Cardiac atrium fibroblast (primary cell): ENCODE measurements at places on chromosomes 6 and 20. TPM values are rescaled to one million over a fixed set of nuclear protein-coding genes. Genes with fewer than 3 reads are reported as not detected.

The BMP7 gene
- total RNA-seq: not detected in 2 replicates

The GABRR1 gene
- total RNA-seq: not detected in 2 replicates

The THBD gene
- total RNA-seq: 11.7 and 19.9 TPM in 2 replicates

The GCNT2 gene
- total RNA-seq: 0.16 TPM in 1 of 2 replicates, not detected in the other

The ULBP2 gene
- 10.5 and 10.7 TPM in 2 replicates for total RNA-seq

The TPX2 gene
- 20.9 and 26.4 TPM in 2 replicates for total RNA-seq

The KHDC1L gene
- total RNA-seq: not detected in 2 replicates

The PHACTR1 gene
- under 0.01 and 1.5 TPM in 2 replicates for total RNA-seq

The CDH4 gene
- 0.32 and 0.54 TPM in 2 replicates for total RNA-seq

The OPRM1 gene
- not detected in 2 replicates for total RNA-seq

The MOG gene
- not detected in 2 replicates for total RNA-seq

The GPLD1 gene
- total RNA-seq: 1.8 TPM in 1 of 2 replicates, not detected in the other

The ABHD16B gene
- total RNA-seq: not detected in 2 replicates

The F13A1 gene
- total RNA-seq: not detected in 2 replicates

The TPD52L1 gene
- total RNA-seq: 0.49 and 1.3 TPM in 2 replicates
